ENCODE measurements at places on chromosomes 5 and 9.

- no peak for DNase-seq
These were observed 594.7 kb upstream of the CCNG1 start for GRCh38 chr5:162842727-162843126.

- DNase-seq: no peak
These were observed 10.9 kb upstream of the SLC24A2 start for GRCh38 chr9:19799784-19800183.

- no peak for DNase-seq
These were observed 67.9 kb downstream of the TNC start for GRCh38 chr9:115050002-115050490.

GRCh38 chr5:92283521-92283920 is 900.4 kb upstream of the ARRDC3 start:
- no peak for DNase-seq

DNA sequence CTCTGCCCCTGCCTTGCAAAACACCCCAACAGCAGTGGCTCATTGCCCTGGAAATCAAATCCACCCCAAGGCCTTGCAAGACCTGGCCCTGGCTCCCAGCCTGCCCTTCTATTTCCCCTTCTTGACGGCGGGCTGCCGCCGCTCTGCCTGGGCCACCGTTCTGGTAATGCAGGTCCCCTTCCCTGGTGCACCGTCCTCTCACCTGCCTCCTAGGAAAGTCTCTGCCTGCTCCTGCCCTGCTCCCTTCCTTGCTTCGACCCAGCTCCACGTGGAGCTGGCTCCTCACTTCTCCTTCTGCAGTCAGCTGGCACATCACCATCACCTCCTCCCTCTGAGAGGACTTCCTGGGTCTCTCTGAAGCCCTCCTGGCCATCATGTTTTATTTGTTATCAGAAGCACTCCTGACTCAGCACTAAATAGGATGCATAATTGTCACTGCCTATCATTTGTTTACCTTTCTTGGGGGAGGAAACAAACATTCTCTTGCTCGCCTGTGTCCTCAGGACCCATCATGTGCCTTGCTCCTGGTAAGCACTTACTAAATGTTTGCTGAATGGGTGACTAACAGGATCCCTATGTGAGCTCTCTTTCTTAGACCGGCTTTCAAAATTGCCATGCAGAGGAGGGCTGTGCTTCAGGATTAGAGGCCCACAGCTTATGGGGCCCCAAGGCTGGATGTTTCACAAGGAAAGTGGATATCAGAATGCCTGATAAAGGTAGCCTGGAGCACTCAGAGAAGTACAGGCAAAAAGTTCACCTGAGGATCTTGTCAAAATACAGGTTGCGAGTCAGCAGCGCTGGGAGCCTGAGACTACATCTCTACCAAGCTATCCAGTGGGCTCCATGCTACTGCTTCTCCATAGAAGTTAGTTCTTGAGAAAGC is 19.6 kb upstream of the C5orf47 start:
- DNase-seq: peak; percentile 59

Data from EL (cell line).